ENCODE measurements at places on chromosomes 7 and 10. TPM values are rescaled to one million over a fixed set of nuclear protein-coding genes. Genes with fewer than 3 reads are reported as not detected.

GRCh38 chr7:46811529-46811928, 770.4 kb downstream of the TNS3 start:
- H3K36me3 ChIP-seq = no peaks in the 10 kb centered on the region
- H3K4me3 ChIP-seq = no peak overlapping the region
- no peak overlapping the region for H3K27ac ChIP-seq
- DNase-seq = peak; percentile 7
- H3K4me1 ChIP-seq = no peaks in the 10 kb centered on the region
- no peaks in the 10 kb centered on the region for H3K27me3 ChIP-seq

- peaks cover 4% of the 10 kb centered on the region for H3K36me3 ChIP-seq
- H3K4me1 ChIP-seq = peaks cover 24% of the 10 kb centered on the region
- H3K4me3 ChIP-seq = peak overlapping the region; percentile 83
- no peaks in the 10 kb centered on the region for H3K27me3 ChIP-seq
- H3K27ac ChIP-seq = peak overlapping the region; percentile 96
These were observed 19.1 kb downstream of the MXI1 start for GRCh38 chr10:110226543-110226925.

DNA sequence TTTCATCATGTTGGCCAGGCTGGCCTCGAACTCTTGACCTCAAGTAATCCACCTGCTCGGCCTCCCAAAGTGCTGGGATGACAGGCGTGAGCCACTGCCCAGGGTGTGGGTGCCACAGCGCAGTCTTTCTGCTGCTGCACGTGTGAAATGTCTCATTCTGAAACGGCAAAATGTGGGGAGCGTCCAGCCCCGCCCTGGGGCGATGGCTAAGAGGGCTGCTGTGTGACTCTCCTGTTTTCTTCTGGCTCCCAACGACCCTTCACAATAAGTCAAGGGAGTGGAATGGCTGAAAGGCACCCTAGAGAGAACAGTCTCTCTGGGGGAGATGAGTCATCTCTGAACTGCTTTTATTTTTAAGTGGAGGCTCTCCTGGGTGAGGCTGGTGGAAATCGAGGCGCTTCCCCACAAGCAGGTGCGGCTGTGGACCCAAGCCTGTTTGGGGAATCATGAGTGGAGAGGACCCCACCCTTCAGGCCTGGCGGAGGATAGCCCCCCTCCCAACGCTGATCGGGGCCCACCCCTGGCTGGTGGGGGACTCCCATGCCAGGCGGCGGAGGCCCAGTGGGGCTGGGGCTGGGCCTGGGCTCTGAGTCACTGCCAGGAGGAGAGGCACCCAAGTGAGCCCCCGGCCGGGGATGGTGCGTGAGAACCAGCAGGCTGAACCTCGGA, 18.0 kb downstream of the ADAP1 start:
- DNase-seq = no peak
- H3K27ac ChIP-seq = no peak overlapping the region

- DNase-seq = no peak
- peaks cover 12% of the 10 kb centered on the region for H3K4me1 ChIP-seq
- no peaks in the 10 kb centered on the region for H3K36me3 ChIP-seq
These were observed 18.5 kb upstream of the TNS3 start for GRCh38 chr7:47600199-47601118.

DNA sequence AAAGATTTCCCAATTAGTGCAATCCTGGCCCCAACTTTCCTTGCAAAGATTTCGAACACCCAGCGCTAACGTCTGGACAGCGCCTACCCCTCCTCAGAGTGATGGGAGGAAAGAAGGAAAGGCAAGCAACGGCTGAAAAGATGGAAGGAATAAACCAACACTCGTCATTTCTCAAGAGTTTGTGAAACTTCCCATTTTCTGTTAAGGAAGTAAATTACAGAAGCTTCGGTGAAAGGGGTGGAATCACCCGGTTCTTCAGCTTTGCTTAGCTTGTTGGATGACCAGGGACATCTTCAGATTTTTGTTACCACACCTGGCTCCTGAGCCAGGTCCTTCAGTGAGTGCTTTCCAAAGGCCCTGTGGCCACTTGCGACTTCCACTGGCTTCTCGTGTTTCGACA, 313.1 kb downstream of the SKIDA1 start:
- H3K27me3 ChIP-seq = no peaks in the 10 kb centered on the region
- H3K36me3 ChIP-seq = no peaks in the 10 kb centered on the region
- no peak overlapping the region for H3K4me3 ChIP-seq
- no peak for DNase-seq
- no peaks in the 10 kb centered on the region for H3K4me1 ChIP-seq

DNA sequence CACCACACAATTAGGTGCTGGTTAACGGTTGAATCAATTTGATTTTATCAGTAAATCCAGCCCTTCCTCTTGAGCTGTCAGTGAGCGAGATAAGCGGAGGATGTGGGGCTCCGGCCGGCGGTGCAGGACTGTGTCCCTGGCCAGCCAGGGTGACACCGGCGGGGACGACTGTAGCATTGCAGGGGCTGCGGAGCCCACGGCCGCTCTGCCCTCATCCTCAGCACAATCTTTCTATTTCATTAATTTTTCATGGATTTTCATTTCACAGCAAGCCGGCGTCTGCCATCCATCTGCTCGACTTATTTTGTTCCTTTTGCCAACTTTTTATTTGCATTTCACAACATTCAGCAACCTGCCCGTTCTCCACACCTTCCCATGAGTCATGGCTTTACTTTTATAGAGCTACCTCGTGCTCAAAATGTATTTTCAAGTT, 4.7 kb downstream of the ADARB2 start:
- no peak overlapping the region for H3K4me3 ChIP-seq
- H3K27ac ChIP-seq = no peak overlapping the region
- DNase-seq = no peak
- no peaks in the 10 kb centered on the region for H3K36me3 ChIP-seq

GRCh38 chr7:22663357-22663718, 63.7 kb upstream of the IL6 start:
- no peak overlapping the region for H3K27ac ChIP-seq
- no peak overlapping the region for H3K4me3 ChIP-seq
- H3K36me3 ChIP-seq = no peaks in the 10 kb centered on the region
- H3K27me3 ChIP-seq = no peaks in the 10 kb centered on the region
- DNase-seq = no peak
- no peaks in the 10 kb centered on the region for H3K4me1 ChIP-seq

DNA sequence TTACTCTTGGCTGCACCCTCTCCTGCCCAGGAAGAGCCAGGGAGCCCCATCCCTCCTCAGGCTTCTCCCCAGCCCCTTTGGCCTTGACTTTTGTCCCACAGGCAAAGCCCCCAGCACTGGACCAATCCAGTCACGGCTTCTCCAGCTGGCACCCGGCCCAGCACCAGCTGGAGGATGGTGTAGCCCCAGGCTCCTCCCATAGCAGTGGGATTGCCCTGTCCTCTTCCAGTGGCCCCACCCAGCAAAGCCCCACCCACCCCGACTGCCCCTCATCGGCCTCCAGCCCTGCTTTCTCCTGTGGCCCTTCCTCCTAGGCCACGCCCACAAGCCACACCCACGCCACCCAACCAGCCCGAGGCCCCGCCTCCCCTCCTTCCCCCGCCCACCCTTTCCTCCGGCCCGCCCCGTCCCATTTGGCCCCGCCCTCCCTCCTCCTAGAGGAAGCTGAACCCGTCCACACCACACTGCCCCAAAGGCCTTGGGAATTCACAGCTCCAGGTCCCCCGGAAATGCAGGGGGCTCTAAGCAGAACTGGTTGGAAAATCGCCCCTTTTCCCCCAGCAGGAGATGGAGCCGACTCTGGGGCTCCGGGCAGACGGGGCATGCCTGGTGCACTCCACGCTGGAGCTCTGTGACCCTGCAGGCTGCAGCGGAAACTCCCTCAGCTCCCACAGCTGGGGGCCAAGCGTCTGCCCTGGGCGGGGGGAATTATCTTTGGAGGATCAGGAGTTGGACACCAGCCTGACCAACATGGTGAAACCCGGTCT, 25.2 kb downstream of the GET4 start:
- H3K4me3 ChIP-seq = no peak overlapping the region
- H3K27ac ChIP-seq = peak overlapping the region; percentile 61
- peaks cover 20% of the 10 kb centered on the region for H3K4me1 ChIP-seq
- peaks cover 72% of the 10 kb centered on the region for H3K36me3 ChIP-seq

Gene TMEM26
- 2.9 TPM for total RNA-seq

DNA sequence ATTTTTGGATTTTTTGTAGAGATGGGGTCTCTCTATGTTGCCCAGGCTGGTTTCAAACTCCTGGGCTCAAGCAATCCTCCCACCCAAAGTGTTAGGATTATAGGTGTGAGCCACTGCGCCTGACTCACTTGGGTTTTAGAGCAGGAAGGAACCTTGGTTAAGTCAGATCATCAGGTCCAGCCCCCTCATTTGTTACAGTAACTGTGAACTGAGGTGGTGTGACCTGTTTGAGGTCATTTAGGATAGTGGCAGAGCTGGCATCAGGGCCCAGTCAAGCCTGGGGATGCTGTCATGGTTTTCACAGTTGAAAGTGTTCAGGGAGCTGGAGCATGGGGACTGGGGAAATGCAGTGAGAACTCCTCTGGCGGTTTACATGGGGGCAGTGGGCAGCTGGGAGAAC, 159.6 kb downstream of the TAX1BP1 start:
- H3K4me3 ChIP-seq = no peak overlapping the region
- no peaks in the 10 kb centered on the region for H3K27me3 ChIP-seq
- H3K36me3 ChIP-seq = no peaks in the 10 kb centered on the region
- no peak for DNase-seq
- no peak overlapping the region for H3K27ac ChIP-seq

Gene ELN
- 203 TPM for total RNA-seq

Gene WEE2
- total RNA-seq = 0.30 TPM

GRCh38 chr10:79027147-79028055, 41.4 kb upstream of the ZMIZ1 start:
- no peak for DNase-seq
- no peaks in the 10 kb centered on the region for H3K27me3 ChIP-seq
- no peak overlapping the region for H3K4me3 ChIP-seq
- H3K36me3 ChIP-seq = no peaks in the 10 kb centered on the region
- peaks cover 33% of the 10 kb centered on the region for H3K4me1 ChIP-seq
- no peak overlapping the region for H3K27ac ChIP-seq

DNA sequence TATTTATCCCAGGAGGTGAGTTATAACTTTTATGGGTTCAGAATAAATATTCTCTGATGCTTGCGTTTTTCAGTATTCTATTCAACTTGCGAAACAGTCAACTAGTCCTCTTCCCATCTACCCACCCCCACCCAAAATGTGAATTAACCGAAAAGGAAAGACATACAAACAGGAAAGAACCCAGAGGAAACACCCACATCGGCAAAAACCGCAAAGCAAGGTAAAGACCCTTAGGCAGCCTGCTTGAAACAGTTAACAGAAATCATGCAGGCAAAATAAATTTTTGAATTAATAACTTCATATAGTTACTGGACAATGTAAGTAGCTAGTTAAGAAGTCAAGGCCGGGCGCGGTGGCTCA, 5.4 kb downstream of the ZC3HAV1 start:
- DNase-seq = no peak
- H3K4me3 ChIP-seq = no peak overlapping the region
- no peak overlapping the region for H3K27ac ChIP-seq
- peaks cover 15% of the 10 kb centered on the region for H3K27me3 ChIP-seq

GRCh38 chr7:154909241-154910105, 93.5 kb downstream of the PAXIP1 start:
- H3K27ac ChIP-seq = no peak overlapping the region
- no peaks in the 10 kb centered on the region for H3K36me3 ChIP-seq
- peaks cover 3% of the 10 kb centered on the region for H3K27me3 ChIP-seq
- no peak overlapping the region for H3K4me3 ChIP-seq
- DNase-seq = no peak

GRCh38 chr7:106515321-106515720, 145.6 kb downstream of the CCDC71L start:
- H3K4me1 ChIP-seq = no peaks in the 10 kb centered on the region
- H3K36me3 ChIP-seq = no peaks in the 10 kb centered on the region
- H3K27me3 ChIP-seq = no peaks in the 10 kb centered on the region
